Epithelial cell of esophagus (primary cell): ENCODE measurements at places on chromosomes 16 and 17.

GRCh38 chr16:67028167-67028695, 718 bp upstream of the CBFB start:
- DNase-seq = no peak

- DNase-seq = no peak
Observed at GRCh38 chr17:77804796-77805426, 153.6 kb upstream of the TNRC6C start.

GRCh38 chr16:19696328-19696727, 21.7 kb downstream of the KNOP1 start:
- DNase-seq = peak; percentile 87

DNA sequence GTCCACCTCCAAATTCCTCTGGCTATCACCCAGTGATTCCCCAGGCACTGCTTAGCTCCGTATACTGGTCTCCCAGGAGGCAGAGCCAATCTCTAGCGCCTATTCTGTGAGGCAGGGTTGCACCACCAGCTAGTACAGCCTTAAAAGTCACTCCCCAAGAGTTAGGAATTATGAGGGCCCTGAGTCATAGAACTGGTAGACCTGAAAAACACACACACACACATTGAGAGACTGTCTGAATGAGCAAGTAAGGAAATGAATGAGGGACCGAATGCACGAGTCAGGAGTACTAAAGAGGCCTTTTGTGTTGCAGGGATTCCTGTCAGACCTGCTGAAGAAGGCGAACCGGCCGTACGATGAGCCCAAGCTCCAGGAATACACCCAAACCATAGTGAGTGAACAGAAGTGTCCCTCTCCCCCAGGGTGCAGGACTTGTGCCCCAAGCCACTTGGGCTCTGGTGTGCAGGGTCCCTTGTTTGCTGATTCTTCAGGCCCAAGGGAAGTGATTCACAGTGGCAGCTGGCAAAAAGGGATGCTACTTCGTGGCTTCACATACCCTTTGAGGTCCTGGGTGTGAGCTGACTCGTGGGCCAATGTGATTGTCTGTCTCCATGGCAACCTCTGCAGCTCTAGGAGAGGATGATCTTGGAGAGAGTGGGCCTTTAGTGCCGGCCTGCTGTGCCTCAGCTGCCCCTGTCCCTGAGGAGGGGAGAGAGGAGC, 24.7 kb downstream of the CALB2 start:
- peak; percentile 82 for DNase-seq

GRCh38 chr16:83231729-83232128, 576.0 kb upstream of the HSBP1 start:
- no peak for DNase-seq

- no peak for DNase-seq
Observed at GRCh38 chr16:87180069-87180468, 137.1 kb downstream of the C16orf95 start.

GRCh38 chr17:39752241-39752881, 14.6 kb downstream of the GRB7 start:
- DNase-seq = no peak

- peak; percentile 39 for DNase-seq
Observed at GRCh38 chr17:78665952-78666920, 89.0 kb upstream of the DNAH17 start.

DNA sequence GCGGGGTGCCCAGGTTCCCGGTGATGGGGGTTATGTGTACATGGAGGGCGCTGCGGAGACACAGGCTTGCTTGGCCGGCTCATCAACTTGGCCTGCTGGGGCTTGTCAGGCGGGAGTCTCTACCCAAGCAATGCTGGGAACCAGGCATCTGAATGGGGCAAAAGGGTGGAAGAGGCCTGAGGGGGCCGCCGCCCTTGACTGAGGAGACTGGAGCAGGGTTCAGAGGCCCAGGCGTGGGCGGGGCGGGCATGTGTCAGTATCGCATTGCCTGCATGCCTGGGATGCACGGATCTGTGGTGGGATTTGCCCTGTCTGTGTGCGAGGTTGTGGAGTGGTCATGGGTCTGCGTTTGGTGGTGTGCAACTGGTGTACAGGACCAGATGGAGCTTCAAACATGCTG, 21.1 kb downstream of the ARHGAP23 start:
- DNase-seq = peak; percentile 97

DNA sequence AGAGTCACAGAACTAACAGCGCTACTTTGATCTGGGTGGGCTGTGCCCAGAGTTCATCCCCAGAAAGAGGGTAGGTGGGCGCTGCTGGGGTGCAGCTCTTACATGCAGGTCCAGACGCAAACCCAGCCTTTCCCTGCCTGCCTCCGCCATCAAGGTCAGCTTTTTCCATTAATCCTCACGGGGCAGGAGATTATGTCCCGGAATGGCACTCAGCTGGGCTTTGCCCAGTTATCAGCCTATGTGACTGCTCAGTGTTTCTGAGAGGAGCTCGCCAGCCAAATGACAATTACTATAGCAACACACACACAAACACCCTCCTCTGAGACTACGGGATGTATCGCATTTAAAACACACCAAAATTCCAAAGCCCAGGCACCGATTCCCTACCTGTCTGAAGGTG, 20.1 kb downstream of the GLYR1 start:
- DNase-seq = no peak

DNA sequence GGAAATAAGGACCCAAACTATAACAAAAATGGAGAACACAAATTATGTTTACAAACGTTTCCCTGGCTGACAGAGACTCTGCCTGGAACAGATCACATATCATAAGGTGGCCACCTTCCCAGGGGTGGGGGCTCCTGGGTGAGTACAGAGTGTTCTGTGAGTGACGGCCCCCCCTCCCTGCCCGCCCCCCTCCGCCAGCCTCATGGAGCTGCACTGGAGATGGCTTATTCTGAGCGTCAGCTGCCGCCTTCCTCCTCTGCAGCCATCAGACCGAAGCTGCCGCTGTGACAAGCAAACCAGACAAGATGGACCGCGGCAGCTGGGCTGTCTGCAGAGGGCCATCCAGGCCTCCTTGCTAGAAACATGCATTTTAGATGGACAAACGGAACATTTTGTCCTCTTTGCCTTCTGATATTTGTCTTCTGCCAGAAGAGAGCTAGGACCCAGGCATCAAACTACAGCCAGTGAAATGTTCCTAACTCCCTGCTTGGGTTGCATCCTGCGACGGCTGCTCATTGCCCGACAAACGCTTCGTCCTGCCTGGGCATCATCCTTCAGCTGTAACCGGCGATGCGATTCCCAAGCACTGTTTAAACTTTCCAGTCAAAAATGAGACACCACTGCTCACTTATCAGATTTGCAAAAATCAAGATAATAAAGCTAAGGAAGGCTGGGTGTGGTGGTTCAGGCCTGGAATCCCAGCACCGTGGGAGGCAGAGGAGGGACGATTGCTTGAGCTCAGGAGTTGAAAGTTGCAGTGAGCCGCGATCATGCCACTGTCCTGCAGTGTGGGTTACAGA, 15.3 kb upstream of the RPTOR start:
- DNase-seq = no peak

- peak; percentile 57 for DNase-seq
Observed at GRCh38 chr17:42118545-42118944, 2.6 kb downstream of the KAT2A start.

- DNase-seq = peak; percentile 97
Observed at GRCh38 chr17:40547079-40547784, 18.0 kb downstream of the CCR7 start.

DNA sequence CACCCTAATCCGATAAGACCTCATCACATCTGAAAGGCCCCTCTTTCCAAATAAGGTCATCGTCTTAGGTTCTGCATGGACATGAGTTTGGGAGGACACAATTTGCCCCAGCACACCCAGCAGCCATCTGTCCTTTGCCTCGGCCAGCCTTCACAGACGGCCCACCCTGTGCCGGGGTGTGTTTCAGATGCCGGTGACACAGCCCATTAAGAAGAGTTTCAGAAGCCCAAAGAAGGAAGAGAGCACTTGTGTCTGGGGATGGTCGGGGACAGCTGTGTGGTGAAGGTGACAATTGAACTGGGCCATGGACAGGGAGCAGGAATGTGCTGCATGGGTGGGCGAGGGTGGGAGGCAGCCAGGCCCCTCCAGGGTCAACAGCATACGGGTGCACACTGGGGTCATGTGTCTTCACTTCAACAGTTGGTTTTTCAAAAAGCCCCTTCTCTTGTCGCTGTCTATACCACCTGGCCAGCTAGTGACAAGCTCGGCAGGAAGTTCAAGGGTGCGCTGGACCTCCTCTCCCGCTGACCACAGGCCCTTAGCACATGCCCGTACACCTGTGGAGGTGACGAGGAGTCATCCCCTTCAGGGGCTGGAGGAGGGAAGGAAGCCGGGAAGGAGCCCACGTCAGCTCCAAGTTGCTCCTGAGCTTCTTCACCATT, 183.1 kb downstream of the C16orf95 start:
- DNase-seq = no peak

DNA sequence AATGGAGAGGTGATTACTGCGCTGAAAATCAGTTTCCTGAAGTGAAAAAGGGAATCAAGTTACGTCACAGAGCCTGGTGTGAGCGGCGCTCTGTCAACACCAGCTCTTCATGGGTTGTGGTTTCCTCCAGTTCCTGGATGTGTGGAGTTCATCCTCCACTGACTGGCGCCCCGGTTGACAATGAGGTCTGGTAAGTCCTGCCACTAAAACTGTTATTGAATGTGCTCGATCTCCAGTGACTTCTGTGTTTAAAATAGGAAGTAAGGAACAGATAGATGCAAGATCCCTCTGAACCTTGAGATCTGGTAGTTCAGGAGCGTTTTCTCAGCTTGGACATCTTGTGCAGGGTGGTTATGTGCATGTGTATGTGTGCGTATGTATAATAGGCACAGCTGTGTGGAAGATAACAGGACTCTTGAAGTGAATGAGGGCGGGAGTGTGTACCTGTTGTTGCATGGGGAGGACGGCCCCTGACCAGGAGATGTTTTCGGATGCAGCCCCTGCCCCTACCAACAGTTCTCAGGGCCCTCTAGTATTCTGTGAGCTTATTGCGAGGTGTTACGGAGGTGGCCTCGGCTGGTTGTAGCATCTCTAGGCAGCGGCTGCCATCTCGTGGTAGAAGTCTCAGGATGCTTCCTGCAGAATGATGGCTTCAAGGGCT, 22.0 kb upstream of the GOT2 start:
- peak; percentile 85 for DNase-seq

DNA sequence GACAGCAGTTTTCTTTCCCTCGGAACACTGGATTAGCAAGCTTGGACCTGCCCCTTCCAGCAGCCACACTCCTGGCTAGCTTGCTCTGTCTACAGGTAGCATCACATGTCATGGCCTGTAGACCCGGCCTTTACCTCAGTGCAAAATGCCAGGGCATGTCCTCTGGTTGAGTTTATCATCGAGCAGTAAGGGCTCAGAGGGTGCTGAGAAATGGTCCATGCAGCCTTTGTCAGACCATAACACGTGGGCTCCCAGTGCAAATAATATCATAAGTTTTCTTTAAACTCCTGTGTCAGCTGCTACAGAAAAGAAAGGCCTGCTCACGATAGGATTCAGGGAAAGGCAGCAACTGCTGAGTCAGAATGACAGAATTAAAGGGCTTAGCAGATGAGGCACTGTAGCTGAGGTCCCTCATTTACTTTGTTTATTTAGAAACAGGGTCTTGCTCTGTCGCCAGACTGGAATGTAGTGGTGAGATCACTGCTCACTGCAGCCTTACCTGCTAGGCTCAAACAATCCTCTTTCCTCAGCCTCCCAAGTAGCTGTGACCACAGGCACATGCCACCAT, 8.0 kb upstream of the GNA13 start:
- peak; percentile 96 for DNase-seq

DNA sequence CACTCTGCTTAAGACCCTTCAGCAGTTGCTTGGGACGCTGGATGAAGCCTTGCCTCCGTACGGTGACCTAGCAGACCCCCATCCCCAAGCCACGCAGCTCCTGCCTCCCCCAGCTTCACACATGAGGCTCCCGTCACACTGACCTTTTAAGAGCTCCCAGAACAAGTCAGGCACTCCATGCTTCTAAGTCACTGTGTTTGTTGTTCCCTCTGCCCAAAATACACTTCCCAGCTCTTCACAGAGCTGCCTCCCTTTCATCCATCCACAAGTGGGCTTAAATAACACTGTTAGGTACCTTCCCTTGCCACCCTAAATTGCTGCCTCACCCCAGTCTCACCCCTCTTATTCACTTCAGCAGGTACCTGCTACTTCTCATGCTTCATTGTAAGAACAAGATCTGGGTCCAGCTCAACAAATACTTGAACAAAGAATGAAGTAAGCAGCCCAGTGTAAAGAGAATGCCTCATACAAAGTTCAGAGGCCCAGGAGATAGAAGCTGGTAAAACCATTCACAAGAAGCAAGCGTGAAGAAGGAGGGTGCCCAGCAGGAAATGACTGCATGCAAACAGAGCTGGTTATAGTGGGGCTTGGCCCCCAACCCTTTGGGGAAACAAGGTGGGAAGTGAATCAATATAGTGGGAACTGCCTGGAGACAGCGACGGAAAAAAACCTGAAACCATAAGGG, 5.8 kb downstream of the ZC3H7A start:
- no peak for DNase-seq

DNA sequence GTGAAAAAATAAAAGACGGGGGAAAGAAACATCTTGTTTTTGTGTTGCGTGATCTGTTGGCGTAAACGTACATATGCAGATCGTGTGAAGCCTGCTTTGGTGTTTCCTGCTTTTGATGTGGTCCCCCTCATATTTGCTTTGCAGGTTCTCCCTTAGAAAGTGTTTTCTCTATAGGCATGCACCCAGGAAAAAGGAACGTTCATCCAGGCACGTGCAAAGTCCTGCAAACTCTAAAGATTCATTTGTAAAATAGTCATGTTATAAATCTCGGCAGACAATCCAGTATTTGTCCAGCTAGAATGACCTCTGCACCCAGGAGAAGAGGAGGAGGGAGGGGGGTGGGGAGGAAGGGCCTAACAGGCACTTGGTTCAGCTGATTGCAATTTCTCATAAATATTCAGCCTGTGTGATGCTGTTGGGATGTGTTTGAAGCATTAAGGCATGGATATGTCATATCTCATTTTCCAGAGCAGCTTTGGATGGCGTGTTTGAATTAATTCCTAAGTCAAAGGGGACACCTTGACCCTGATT, 40.3 kb upstream of the DDX52 start:
- DNase-seq = no peak

- no peak for DNase-seq
Observed at GRCh38 chr17:48626245-48627117, at the start of gene HOXB9. Gene HOXB9 (minus strand): TSS chr17:48626358. CDS start chr17:48626269, 89 bp downstream.

DNA sequence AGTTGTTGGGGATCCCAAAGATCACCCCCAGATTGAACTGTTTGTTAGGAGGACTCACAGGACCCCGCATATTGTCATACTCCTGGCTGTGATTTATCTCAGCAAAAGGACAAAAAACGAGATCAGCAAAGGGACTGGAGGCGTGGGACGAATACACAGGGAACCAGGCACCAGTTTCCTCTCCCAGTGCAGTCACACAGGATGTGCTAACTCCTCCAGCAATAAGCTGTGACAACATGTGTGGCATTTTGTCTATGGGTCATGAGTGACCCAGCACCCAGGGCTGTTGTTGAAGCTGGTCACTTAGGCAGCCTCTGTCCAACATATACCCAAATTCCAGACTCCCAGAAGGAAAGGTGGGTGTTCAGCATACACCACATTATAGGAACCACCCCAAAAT, 60.9 kb downstream of the CPPED1 start:
- DNase-seq = no peak

DNA sequence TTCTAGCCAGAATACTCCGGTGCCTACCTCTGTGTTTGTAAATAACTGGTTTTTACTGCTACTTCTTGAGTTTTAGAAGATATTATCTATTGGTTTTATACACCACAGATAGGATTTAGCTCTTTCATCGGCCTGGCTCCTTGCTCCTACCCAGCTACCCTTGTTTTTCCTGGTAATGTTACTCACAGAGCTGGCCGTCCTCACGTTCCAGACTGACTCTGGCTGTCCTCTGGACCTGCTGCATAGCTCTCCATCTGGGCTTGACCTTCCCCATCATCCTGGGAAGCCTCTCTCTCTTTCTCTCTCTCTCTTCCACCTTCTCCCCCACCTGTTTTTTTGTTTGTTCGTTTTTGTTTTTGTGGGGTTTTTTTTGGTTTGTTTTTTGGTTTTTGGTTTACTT, 51.5 kb downstream of the MPRIP start:
- DNase-seq = no peak
